Ammon's horn (tissue), 1 donor: ENCODE measurements at places on chromosomes 11 and 22.

GRCh38 chr11:123406441-123407129 is 23.5 kb upstream of the GRAMD1B start:
- no peak for DNase-seq

DNA sequence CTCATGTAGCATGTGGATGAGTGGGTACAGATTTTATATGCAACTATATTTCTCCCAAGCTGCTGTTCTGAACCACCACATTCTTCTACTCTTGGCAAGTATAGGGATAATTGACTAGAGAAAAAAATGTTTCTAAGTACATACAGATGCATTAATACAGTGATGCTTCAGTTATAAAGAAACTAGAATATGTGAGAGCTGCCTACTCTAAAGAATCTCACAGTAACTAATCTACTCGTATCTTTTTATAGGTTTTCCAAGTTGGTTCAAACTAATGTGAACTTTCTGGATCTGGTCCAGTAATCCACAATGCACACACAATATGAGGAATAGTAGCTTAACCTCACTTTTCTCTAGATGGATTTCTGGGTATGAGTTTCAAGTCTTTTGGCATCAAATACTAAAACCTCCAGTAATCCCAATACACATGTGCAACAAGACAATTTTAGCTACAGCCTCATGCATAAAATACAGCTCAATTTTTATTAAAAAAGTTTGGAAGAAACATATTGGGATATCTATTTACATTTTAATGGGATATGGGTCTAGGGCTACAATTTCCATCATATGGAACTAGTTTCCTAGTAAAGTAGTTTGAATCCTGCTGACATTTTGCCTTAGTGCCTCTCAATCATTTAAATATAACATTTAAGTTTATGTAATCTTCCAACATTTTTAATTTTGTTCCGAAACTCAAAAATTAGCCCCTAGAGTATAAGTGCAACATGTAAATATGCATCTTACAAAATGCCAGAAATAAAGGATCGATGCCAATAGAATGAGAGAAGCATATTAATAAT is 2209.7 kb downstream of the LRRC4C start:
- DNase-seq = no peak

GRCh38 chr11:105236664-105237063 is 97.1 kb upstream of the CARD18 start:
- DNase-seq = no peak

- DNase-seq = no peak
These were observed 45.6 kb upstream of the LMO1 start for GRCh38 chr11:8309311-8309710.

- DNase-seq = no peak
These were observed 4.9 kb upstream of the ZBED4 start for GRCh38 chr22:49848690-49849160.
